ENCODE measurements at places on chromosomes 4 and X.

DNA sequence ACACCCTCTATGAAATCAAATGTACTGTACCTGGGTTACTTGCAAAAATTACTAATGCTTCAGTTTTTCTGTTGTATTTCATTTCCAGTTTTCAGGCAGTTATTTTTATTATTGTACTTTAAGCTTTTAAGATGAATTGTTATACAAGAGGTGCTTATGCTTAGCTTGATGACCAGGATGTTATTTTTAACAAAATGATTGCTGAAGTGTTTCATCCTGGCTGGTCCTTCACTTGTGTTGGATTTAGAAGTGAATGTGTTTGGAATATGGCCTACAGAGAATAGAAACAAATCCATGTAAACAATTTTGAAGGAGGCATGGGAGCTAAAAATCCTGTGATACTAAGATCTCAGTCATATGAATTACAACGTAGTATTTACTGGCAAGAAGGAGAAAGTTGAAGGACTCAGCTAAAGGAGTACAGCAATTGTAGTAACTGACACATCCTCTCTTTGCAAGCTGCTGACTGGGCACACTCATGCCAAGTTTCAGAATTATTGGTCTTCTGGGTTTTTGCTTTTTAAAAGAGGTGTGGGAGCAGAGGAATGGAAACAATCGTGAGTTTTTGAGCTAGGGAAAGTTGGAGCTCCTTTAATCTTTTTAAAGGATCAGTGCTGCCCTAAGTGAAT is 9.2 kb downstream of the UBE2A start:
- no peak for DNase-seq

- DNase-seq = no peak
Observed at GRCh38 chr4:148007792-148008191, 275.9 kb downstream of the ARHGAP10 start.

GRCh38 chr4:33057736-33058135 is 2337.6 kb downstream of the PCDH7 start:
- DNase-seq = no peak

GRCh38 chr4:168900080-168900479 is 110.0 kb downstream of the CBR4 start:
- peak; percentile 43 for DNase-seq

GRCh38 chr4:6917461-6918271 is 8.0 kb downstream of the TBC1D14 start:
- DNase-seq = no peak

GRCh38 chr4:16626945-16627344 is 271.5 kb downstream of the LDB2 start:
- peak; percentile 93 for DNase-seq

GRCh38 chrX:134711135-134711921 is 53.1 kb upstream of the PLAC1 start:
- DNase-seq = no peak

DNA sequence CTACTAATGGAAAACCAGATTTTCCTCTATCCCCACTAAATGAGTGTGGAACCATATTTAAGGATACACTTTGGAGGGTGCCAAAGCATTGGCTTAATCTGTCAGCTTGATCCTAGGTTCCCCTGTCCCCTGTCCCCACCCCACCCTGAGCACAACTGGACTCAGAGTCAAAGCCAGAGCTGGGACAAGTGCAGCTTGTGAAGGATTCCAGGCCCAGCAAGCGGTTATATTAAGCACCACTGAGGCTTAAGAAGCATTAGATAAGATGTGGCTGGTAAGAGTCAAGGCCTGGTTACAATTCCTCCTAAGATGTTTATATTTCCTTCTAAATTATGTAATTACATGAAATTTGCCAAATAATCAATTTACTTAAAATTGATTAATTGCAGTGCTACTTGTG is 350.0 kb upstream of the GATB start:
- DNase-seq = no peak

GRCh38 chr4:176498617-176499256 is 179.0 kb downstream of the SPCS3 start:
- peak; percentile 18 for DNase-seq

DNA sequence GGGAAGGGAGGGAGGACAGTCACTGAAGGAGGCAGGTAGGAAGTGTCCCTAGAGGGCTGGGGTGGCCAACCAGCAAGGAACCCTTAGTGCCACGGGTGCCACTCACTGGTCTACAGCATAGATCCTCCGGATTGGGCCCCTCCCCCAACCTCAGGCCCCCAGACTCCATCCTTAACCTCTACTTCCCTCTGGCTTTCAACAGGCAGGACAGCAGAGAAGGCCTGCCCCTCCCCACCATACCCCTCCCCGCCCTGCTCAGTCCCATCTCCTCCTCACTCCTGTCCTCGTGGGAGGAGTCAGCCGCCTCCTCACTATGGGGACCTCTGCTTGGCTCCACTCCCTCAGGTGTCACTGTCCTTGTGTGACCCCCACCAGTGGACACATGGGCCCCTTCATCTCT is 77.7 kb upstream of the PSAPL1 start:
- DNase-seq = no peak

- no peak for DNase-seq
Observed at GRCh38 chr4:15756361-15756861, 21.7 kb upstream of the CD38 start.

- DNase-seq = no peak
Observed at GRCh38 chrX:17939724-17940123, 78.6 kb upstream of the RAI2 start.

DNA sequence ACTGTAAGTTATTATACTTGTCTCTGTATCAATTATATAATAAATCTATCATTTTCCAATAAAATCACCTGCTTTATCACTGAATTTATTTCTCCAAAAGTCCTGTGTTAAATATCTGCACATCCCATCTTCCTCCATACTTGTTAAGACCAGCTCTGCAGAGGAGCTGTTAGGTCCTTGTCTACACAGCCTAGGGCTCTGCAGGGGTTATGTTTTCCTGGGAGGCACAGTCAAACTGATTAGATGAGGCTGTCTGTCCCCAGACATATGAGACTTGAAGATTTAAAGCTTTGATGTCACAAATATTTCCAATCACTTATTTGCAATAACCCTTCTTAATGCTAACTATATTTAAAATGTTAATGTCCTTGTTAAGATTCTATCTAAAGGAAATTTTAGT is 446.8 kb downstream of the TRAM1L1 start:
- DNase-seq = no peak

DNA sequence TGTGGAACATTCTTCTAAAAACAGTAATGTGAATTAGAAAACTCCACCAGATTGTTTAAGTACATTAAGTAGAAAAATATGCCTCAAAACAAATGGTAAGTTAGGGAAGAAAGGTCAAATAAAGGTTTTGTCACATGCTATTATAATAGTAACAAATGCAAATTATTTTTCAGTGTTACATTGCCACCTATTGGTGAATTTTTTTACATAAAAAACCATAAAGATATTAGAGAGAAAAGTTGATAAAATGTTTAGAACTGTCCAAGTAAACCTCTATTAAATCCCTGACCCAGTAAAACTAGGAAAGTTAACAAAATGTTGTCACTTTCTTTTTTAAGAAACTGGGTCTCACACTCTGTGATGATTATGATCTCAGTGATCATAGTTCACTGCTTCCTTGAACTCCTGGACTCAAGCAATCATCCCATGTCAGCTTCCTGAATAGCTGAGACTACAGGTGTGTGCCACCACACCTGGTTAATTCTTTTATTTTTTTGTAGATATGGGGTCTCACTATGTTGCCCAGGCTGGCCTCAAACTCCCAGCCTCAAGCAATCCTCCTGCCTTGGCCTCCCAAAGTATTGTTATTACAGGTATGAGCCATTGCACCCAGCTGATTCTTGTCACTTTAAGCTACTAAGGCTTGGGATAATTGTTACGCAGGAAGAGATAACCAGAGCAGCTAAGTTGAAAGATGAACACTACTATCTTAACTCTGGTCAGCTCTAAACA is 157.6 kb downstream of the ATRX start:
- no peak for DNase-seq
